NCI-H1417 treated with DMSO at 0.1 percent for 48 hours (cell line): ENCODE measurements at places on chromosomes 13 and 19.

GRCh38 chr19:35249848-35250711 is 1.3 kb downstream of the LSR start:
- no peak for DNase-seq

GRCh38 chr13:61252213-61252612 is 163.4 kb downstream of the PCDH20 start:
- DNase-seq: no peak

GRCh38 chr19:47778954-47779351 is 450 bp downstream of the SELENOW start:
- DNase-seq: no peak

DNA sequence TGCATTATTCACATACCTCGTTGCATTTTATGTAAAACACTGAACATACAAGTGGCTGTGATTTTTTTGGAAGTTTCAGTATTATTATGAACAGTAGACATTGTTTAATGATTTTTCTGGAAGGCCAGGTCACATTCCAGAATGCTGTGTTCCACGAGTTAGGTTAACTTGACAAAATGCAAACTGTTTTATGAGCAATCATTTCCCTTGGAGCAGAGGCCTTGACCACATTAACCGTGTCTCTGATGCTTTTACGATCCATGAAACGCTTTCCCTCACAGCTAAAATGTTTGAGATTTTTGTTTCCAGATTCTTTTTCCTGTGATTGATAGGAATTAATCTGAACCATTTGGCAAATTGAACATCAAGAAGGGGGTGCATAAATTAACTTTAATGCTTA is 57.8 kb downstream of the MBNL2 start:
- DNase-seq: no peak

DNA sequence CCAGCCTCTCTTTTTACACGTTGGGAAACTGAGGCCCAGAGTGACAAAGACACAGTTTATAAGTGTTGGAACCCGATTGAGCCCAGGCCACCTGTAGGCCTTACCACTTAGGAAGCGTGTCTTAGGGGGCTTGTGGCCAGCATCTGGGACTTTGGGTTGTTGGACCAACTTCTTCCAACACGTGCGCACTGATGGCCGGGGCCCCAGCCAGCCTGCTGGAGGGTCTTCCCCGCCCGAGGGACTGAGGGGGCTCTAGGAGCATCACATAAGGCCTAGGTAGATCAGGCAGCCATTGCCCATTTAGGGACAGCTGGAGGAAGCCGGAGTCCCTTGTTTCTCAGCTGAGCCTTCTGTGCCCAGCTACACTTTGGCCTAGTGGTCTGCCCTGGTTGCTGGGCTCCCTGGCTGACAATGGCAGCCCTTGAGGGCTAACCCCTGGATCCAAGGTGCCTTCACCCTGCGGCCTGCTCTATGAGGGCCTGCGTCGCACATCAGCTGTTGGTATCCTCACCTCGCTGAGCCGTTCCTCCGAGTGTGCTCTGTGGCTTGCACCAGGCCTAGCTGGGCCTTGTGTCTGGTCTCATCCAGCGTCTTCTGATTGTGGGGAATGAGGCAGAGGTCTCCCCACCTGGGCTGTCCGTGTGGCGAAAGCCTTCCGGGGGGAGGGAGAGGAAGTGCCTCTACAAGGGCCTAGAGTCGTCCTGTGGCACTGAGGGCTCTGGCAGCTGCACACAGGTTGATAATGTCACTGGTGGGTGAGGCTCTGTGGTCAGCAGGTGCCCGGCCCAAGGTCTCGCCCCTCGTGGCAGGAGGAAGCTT is 1.2 kb downstream of the RAB11B start:
- DNase-seq: no peak

DNA sequence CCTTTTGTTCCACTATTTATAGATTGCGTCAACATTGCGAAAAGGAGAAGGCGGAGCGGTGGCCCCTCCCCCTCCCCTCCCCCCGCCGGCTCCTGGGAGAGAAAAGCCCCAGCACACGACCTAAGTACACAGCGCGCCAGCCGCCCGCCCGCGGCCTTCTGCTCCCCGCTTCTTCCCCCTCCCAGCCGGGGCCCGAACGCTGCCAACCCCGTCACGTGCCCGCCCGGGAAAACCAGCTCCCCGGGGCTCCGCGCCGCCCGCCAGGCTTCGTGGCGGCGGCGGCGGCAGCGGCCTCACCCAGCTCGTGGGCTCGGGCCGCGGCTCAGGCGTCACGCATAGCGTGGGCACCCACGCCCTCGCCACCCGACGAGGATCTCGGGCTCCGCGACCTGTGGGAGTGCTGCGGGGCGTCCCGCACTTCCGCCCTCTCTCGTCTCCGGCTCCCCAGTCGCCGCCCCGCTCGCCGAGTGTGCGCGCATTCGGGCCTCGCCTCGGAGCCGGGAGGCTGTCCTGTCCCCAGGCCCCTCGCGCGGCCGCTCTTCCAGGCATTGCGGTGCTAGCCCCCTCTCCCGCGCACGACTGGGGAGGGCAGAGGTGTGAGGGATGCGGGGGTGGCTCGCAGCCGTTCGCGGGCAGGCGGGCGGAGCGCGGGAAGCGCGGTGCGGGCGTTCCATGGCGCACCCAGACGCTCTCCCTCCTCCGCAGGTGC is 110.5 kb downstream of the KCNRG start:
- DNase-seq: peak; percentile 94

DNA sequence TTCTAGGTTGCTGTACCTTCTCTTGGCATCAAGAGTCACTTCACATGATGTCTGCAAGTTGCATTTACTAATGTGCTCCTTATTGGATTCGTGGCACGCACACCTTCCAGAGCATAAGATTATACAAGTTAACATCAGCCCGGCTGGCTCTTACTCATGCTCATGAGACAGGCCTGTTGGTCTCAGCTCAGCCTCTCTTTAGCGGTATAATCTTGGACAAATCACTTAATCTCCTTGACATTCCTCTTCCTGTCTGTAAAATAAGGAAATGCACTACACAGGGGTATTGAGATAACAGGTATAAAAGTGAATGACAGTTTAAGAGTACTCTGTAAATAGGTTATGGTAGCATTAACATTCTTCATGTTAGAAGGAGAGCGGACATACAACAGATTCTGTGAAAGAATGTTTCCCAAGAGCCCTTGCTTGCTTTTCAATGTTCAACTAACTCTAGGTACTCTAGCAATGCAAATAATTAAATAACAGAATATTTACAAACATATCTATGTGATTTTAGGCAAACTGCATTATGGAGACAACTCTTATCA is 181.1 kb downstream of the FGF14 start:
- DNase-seq: no peak

- DNase-seq: peak; percentile 76
Observed at GRCh38 chr13:31046711-31047279, 114.3 kb downstream of the TEX26 start.

DNA sequence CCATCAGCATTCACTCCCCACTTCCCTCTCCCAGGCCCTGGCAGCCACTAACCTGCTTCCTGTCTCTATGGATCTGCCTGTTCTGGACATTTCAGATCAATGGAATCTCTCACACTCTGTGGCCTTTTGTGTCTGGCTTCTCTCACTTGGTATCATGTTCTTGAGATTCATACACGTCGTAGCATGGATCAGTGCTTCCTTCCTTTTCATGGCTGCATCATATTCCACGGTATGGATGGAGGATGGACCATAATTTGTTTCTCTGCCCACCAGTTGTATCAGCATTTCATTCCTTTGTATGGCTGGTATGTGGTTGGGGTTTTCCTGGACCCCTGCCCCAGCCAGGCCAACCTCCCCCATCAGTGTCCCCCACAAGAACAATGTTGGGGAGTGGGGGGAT is 36.2 kb downstream of the MYO9B start:
- no peak for DNase-seq

DNA sequence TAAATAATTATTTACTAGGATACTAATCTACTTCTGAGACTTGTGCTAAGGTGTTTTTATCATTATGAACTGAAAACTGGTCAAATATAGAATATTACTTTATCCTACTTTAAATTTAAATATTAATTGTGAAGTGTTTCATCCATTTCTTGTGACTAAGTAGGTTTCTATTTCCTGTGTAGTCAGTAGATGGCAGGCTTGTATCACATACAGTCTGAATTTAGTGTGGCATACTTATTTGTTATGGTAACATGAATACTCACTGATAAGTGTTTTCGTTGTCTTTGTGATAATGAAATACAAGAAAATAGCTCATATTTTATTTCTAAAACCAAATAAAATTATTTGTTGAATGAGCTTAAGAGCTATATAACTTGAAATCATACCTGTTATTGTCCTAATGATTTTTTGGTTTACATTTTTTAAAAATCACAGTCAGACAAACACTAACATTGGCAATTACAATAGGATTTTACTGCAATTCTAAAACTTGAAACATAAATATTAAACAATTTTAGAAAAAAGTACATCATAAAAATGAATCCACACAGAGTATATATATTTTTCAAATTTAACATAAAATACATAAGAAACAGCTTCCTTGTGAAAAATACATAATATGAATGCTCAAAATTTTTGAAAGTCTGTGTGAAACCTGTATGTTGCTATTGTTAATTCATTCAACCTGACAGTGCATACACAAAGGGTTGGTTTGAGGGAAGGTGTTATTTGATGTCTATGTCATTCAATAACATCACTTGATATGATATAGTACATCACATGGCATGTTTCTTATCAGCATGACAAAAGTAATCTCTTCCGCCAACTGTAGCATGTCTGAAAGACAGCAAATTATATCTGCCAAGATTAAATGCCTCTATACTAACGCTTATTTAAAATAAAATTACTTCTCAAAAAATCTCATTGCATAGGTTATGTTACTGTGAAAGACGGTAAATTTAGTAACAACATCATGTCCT is 904.8 kb upstream of the PCDH20 start:
- DNase-seq: peak; percentile 34
